ENCODE measurements at places on chromosomes 3 and 15.

DNA sequence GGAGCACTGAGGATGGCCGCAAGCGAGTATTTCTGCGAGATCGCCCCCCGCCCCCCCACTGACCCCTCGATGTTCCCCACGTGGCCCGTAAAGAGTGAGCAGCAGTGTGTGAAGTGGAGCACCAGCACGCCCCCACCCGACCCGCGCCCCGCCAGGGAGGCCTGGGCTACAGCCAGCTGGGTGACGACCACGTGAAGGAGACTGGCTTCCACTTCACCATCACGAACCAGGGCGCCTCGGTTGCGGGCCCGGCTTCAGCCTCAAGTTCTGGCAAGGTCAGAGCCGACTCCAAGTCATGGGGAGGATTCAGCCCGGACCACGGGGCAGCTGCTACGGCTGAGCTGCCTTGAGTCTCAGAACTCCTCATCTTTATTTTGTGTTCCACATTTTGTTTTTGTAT lies 2.4 kb upstream of the RNU5B-1 start:
- no peak for DNase-seq

GRCh38 chr15:35827911-35828310 lies 281.9 kb upstream of the DPH6 start:
- no peak for DNase-seq

DNA sequence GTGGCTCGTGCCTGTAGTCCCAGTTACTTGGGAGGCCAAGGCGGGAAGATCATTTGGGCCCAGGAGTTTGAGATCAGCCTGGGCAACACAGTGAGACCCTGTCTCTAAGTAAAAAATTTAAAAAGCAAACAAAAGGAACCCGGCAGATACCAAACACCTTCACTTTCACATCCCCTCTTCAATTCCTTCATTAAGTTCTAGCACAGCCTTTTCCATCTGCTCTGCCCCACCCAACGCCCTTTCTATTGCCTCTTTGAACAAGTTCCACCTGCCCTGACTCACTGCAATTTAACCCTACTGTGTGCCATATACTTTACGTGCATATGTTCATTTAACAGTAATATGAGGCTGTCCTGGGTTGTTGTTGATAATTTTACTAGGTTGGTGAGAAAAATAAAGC lies 12.4 kb upstream of the SPG11 start:
- no peak for DNase-seq

- no peak for DNase-seq
Measured at GRCh38 chr15:59274126-59274970, 67.7 kb downstream of the LDHAL6B start.

- no peak for DNase-seq
Measured at GRCh38 chr15:81449836-81450474, 75.9 kb upstream of the TMC3 start.
